ENCODE measurements at places on chromosomes 12 and 14. TPM values are rescaled to one million over a fixed set of nuclear protein-coding genes. Genes with fewer than 3 reads are reported as not detected.

GRCh38 chr14:24576771-24577170 lies 721 bp upstream of the CTSG start:
- H3K4me1 ChIP-seq, result no peaks in the 10 kb centered on the region
- no peak for DNase-seq
- H3K27me3 ChIP-seq, result no peaks in the 10 kb centered on the region
- H3K36me3 ChIP-seq, result no peaks in the 10 kb centered on the region

DNA sequence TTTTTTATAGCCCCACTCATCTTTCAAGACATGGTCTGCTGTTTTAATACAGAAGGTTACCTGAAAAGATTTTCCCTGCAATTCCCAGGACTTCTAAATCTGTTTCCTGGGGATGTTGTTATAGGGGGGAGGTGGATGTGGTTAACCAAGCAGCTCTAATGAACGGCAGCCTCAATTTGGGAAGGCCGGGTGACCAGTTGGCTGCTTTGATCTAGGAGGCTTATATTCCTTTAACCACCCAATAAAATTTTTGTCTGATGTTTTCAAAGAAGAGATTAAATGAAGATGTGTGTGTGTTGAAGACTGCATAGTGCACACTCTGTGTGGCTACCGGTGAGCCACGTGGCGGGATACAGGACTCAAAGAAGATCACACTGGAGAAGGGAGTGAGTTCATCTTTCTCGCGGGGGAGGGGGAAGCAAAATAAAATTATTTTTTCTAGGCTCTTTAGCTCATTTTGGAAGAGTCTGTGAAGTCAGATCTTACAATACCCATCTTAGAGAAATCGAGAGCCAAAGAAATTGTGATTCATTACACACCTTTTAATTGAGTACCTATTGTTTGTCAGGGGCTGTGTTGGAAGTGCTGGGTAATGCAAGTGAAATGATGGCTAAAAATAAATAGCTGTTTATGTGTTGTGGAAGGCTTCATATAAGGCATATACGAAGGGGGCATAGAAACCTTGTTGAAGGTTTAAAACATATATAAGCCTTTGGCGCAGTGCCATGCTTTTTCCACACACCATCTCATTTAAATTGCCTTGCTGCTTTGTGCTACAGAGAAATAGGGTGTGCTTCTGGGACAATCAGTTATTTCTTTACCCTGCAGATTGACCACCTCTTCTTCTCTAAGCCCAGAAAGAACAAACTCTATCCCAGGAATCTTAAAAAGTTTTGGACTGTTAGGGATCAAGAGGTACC lies 18.5 kb downstream of the ELK3 start:
- H3K27me3 ChIP-seq, result no peaks in the 10 kb centered on the region
- H3K4me1 ChIP-seq, result peaks cover 36% of the 10 kb centered on the region
- H3K4me3 ChIP-seq, result no peak overlapping the region
- no peak for DNase-seq
- peak overlapping the region; percentile 58 for H3K27ac ChIP-seq

Gene PDZRN4
- not detected for total RNA-seq

GRCh38 chr12:68349220-68349621 lies 17.1 kb upstream of the MDM1 start:
- peaks cover 11% of the 10 kb centered on the region for H3K27me3 ChIP-seq

Gene CACNA1C
- total RNA-seq, result 19.2 TPM

DNA sequence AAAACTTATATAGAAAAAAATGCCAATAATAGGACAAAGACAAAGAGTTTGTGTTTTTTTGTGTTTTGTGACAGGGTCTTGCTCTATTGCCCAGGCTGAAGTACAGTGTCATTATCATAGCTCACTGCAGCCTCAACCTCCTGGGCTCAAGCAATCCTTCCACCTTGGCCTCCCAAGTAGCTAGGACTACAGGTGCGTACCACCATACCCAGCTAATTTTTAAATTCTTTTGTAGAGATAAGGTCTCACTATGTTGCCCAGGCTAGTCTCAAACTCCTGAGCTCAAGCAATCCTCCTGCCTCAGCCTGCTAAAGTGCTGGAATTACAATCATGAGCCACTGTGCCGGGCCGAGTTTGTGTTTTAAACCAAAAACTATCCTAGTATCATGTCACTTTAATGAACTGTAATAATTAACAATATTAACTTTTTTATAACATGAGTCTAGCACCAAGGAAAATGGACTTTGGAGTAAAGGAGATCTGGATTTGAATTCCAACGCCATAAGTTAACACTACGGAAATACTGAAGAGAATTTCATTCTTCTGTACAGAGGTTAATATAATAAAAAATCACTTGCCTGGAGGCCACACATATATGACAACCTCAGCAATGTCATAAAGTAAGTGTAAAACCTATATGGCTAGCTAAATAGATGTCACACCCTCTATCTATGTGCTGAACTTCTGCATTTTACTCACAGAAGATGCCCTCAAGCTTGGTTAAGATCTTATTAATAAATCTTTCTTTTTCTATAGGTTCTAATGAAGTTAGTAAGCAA lies 53.2 kb downstream of the EPS8 start:
- no peak overlapping the region for H3K4me3 ChIP-seq
- H3K4me1 ChIP-seq, result peaks cover 13% of the 10 kb centered on the region
- H3K27me3 ChIP-seq, result no peaks in the 10 kb centered on the region
- no peak overlapping the region for H3K27ac ChIP-seq
- no peak for DNase-seq

- H3K27me3 ChIP-seq, result no peaks in the 10 kb centered on the region
- no peaks in the 10 kb centered on the region for H3K4me1 ChIP-seq
- DNase-seq, result peak; percentile 72
- H3K36me3 ChIP-seq, result no peaks in the 10 kb centered on the region
Measured at GRCh38 chr12:90959538-90960139, 4.7 kb upstream of the CCER1 start.

Gene CDK17
- 68.0 TPM for total RNA-seq

DNA sequence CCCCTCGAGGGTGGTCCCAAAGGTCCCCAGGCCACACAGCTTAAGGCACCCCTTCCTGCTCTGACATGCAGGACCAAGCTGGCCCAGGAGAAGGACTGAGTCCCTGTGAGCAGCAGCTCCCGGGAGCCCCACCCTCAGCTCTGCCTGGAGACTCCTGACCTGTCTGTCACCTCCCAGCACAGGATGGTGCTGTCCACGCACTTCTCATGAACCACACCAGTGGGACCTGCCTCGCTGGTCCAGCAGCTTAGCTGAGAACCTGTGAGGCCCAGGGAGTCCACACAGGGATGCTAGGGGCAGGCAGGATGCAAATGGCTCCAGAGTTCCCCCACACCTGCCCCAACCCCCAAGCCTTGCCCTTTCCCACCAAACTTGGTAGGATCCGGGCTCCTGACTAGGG lies 27.7 kb downstream of the CCDC85C start:
- DNase-seq, result peak; percentile 87
- H3K4me1 ChIP-seq, result peaks cover 39% of the 10 kb centered on the region
- no peak overlapping the region for H3K4me3 ChIP-seq
- no peaks in the 10 kb centered on the region for H3K36me3 ChIP-seq

DNA sequence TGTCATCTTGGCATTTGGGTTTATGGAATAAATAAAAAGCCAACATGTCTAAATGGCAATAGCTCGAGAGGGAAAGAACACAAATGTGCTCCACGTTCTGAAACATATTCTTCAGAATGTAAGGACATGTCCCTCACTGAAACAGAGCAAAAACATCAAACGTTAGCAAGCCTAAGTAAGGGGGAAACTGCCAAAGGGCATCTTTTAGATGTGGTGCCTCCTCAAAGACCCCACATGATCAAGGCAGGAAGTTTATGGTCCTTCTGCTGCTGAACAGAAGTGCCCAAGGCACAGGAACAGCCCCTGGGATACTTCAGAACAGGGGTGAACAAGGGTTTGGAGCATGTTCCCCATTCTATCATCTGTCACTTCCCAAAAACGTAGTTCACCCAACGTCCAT lies 227.0 kb downstream of the ANO2 start:
- no peaks in the 10 kb centered on the region for H3K36me3 ChIP-seq
- no peaks in the 10 kb centered on the region for H3K4me1 ChIP-seq
- H3K27me3 ChIP-seq, result no peaks in the 10 kb centered on the region
- no peak overlapping the region for H3K27ac ChIP-seq
- DNase-seq, result no peak
- H3K4me3 ChIP-seq, result no peak overlapping the region

Gene RPL10L
- not detected for total RNA-seq

- H3K4me1 ChIP-seq, result peaks cover 36% of the 10 kb centered on the region
- H3K4me3 ChIP-seq, result no peak overlapping the region
- H3K27ac ChIP-seq, result peak overlapping the region; percentile 83
- no peaks in the 10 kb centered on the region for H3K27me3 ChIP-seq
- peak; percentile 93 for DNase-seq
- H3K36me3 ChIP-seq, result peaks cover 4% of the 10 kb centered on the region
Measured at GRCh38 chr12:96208346-96208745, 14.2 kb downstream of the ELK3 start.

Data from osteoblast (primary cell).